ENCODE measurements at places on chromosomes 7 and 10.
A peak's percentile ranks its signal among the peaks of the same experiment; 100 is the strongest.

DNA sequence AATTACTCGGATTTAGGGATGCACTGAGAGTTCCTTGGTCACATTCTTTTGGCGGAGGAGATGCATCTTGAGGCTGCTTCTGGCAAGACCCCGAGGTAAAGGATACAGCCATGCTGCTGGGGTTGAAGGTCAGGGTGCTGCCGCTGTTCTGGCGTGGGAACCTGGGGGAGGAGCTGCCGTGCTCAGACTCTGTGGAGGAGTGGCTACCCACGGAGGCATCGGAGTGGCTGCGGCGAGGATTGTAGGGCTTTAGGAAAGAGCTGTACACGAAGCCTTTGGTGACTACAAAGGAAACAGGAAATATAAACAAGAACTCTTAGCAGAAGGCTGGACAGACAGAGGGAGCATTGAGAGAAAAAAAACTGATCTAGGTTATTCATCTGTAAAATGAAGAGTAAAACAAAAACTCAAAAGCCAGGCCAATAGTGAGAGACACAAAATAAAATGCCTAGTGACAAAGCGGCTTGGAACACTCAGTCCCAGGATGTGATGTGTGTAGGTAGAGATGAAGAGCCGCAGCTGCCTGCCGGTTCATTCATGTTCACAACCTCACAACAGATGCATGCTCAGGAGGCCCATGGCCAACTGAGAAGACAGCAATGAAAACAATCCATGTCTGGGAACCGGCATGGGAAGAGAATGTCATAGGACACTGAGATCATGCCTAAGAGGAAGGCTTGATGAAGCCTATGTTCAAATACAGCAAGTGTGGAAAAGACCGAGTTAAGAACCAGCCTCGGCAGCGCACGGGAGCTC lies 97.8 kb downstream of the ABCC2 start:
- no peak for DNase-seq

GRCh38 chr7:101235050-101235449 lies 2.6 kb downstream of the CLDN15 start:
- no peak for DNase-seq

- DNase-seq, result no peak
Measured at GRCh38 chr10:131650771-131651673, 249.8 kb upstream of the PPP2R2D start.

DNA sequence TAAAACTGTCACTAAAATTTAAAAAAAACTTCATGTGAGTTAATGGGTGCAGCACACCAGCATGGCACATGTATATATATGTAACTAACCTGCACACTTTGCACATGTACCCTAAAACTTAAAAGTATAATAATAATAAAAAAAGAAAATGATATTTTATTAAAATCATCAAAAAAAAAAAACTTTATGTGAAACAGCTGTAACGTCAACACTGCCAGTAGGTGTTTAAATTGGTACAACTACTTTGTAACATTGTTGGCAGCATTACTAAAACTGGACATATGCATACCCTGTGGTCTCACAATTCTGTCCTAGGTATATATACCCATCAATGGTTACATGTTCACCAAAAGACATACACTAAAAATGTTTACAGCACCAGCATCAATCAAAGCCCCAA lies 82.1 kb downstream of the NDUFB2 start:
- DNase-seq, result no peak

- no peak for DNase-seq
Measured at GRCh38 chr10:46037107-46037825, 6.8 kb upstream of the NCOA4 start.

DNA sequence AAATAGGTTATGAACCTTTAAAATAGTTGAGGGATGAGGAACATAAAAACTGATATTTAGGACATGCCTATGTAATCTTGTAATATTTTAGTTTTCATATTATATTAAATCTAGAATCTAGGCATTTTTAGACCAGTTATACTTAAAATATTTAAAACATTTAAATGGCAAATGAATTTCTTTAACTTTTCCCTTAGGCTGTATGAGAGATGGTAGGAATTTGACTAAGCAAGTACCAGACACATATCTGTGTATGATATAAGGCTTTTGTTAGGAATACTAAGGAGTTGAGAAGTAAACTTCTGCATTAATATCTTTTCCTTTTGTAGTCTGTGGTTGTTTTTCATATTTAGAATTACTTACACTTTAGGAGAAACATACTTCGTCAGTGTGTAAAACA lies 25.1 kb downstream of the SEPTIN7 start:
- DNase-seq, result no peak

DNA sequence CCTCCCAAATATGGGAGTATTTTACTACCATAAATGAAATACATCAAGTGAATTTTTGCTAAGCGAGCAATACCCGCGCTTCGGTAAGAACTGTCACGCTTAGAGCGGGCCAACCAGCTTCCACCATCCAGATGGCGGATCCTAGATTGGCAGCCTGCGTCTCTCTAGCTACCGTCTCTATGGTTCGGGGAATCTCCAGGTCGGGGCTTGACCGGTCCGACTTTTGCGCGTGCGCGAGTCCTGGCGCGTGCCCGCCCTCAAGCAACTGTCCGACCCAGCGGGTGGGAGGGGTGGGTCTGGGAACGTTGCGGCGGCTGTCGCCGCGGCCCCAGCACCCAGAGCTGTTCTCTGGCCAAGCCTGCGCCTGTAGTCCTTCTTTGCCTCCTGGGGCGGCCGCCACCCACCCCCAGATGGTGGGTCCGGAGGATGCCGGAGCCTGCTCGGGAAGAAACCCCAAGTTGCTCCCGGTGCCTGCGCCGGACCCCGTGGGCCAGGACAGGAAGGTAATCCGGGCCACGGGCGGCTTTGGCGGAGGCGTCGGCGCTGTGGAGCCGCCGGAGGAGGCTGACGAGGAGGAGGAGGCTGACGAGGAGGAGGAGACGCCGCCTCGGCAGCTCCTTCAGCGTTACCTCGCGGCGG lies at the start of gene TBC1D12:
TSS of gene TBC1D12 (plus strand) at position 338 of the 639 bp plus-strand sequence. CDS start at position 411, 73 bp downstream.
- DNase-seq, result peak; percentile 97

DNA sequence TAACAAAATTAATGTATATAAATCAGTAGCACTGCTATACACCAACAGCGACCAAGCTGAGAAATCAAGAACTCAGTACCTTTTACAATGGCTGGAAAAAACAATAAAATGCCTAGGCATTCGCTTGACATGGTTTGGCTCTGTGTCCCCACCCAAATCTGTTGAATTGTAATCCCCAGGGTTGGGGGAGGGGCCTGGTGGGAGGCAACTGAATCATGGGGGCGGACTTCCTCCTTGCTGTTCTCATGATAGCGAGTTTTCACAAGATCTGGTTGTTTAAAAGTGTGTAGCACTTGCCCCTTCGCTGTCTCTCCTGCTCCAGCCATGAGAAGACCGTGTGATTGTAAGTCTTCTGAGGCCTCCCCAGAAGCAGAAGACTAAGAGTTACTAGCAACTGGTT lies 8.6 kb downstream of the ZNF786 start:
- DNase-seq, result no peak

DNA sequence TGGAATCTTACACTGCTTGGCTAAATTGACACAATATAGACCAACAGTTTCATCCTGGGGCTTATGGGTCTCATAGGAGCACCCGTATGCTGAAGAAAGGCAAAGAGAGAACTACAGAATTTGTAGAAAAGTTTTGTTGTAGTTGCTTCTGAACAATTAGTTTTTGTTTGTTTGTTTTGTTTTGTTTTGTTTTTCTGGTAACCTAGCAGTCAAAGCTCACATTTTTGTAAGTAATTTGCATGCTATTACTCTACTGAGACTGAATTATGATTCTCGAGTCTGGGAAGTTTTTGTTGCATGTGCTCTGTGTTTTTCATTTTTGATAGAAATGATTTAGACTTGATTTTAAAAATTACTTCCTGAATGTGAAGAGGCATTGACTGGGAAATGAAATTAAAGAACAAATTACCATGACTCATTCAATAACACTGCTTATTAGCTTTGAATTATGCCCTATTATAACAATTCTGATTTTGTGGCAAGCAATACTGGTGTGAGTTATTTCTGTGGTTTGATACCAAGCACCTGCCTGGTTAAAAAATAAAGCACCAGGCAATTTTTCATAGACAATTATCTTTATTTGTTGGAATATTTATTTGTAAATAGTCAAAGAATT lies 438 bp downstream of the LSMEM1 start:
- DNase-seq, result peak; percentile 8

DNA sequence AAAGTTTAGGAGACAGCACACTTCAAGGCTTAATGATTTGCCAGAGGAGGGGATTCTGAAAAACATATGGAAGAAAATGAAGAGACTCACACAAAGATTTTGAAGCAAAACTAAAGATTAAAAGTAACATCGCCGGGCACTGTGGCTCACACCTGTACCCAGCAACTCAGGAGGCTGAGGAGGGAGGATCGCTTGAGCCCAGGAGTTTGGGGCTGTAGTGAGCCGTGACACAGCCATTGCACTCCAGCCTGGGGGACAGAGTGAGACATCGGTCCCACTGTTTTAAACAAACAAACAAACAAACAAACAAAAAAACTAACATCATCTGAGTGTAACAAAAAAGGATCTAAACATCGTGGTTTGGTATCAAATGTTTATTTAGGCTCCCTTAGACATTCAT lies 33.7 kb upstream of the DAGLB start:
- DNase-seq, result no peak

- no peak for DNase-seq
Measured at GRCh38 chr10:1504286-1504685, 233.0 kb downstream of the ADARB2 start.

DNA sequence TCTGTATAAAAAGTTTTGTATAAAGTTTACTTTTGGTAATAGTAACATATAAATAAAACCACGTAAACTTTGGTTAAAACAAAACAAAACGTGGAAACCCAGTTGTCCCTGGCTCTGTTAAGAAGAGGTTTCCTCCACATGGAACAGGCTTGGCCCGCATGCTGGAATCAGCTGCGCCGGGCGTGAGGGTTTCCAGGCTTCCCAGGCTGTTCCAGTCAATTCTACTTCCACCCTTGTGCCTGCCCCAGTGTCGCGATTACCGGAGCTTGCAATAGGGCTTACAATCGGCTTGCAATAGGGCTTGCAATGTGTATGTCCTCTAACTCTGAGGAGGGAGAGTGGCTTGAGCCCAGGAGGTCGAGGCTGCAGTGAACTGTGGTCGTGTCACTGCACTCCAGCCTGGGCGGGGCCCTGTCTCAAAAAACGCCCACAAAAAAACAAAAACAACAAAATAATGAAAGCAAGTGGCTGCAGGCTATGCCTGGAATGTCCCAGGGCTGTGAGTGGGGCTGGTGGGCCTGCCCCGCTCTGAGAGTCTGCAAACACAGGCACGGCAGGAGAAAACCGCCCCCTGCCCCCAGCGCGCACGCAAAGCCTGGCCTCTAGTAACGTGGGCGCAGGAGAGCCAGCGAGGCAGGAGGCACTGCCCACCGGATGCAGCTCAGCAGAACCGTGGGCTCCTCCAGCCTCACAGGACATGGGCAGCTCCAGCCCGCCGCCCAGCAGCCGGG lies 16.3 kb downstream of the CYP2W1 start:
- no peak for DNase-seq

- DNase-seq, result no peak
Measured at GRCh38 chr7:15802425-15802824, 115.9 kb upstream of the MEOX2 start.

- DNase-seq, result peak; percentile 57
Measured at GRCh38 chr7:28685242-28685643, 272.9 kb downstream of the TRIL start.

- no peak for DNase-seq
Measured at GRCh38 chr7:5523052-5523711, 99.5 kb upstream of the TNRC18 start.

- no peak for DNase-seq
Measured at GRCh38 chr10:16440396-16441133, 3.8 kb downstream of the PTER start.

Measured in inflammatory macrophage treated with lipopolysaccharide for 4 hours (primary cell).